ENCODE measurements at places on chromosomes 5 and 9. TPM values are rescaled to one million over a fixed set of nuclear protein-coding genes. Genes with fewer than 3 reads are reported as not detected.

The LAMC3 gene
- total RNA-seq, result 0.55 TPM

GRCh38 chr9:75612754-75613153, 277.7 kb upstream of the PCSK5 start:
- no peaks in the 10 kb centered on the region for H3K27me3 ChIP-seq
- H3K27ac ChIP-seq, result no peak overlapping the region
- DNase-seq, result no peak
- no peaks in the 10 kb centered on the region for H3K36me3 ChIP-seq

- peak overlapping the region; percentile 51 for H3K27ac ChIP-seq
- H3K4me1 ChIP-seq, result peaks cover 18% of the 10 kb centered on the region
- H3K36me3 ChIP-seq, result peaks cover 11% of the 10 kb centered on the region
Measured at GRCh38 chr9:21813575-21814473, 11.4 kb downstream of the MTAP start.

GRCh38 chr5:40988746-40989510, 79.6 kb downstream of the C7 start:
- H3K27me3 ChIP-seq, result no peaks in the 10 kb centered on the region
- no peaks in the 10 kb centered on the region for H3K4me1 ChIP-seq
- DNase-seq, result no peak
- no peak overlapping the region for H3K27ac ChIP-seq

- no peak for DNase-seq
- H3K36me3 ChIP-seq, result no peaks in the 10 kb centered on the region
- H3K4me3 ChIP-seq, result no peak overlapping the region
- no peak overlapping the region for H3K27ac ChIP-seq
- H3K27me3 ChIP-seq, result no peaks in the 10 kb centered on the region
Measured at GRCh38 chr9:36772449-36773403, 200.0 kb downstream of the MELK start.
